ENCODE measurements at places on chromosomes 7 and 10.

- DNase-seq: no peak
These were observed 89.8 kb upstream of the ANK3 start for GRCh38 chr10:60479305-60480020.

GRCh38 chr7:44318332-44318731, 7.1 kb downstream of the CAMK2B start:
- DNase-seq: no peak

DNA sequence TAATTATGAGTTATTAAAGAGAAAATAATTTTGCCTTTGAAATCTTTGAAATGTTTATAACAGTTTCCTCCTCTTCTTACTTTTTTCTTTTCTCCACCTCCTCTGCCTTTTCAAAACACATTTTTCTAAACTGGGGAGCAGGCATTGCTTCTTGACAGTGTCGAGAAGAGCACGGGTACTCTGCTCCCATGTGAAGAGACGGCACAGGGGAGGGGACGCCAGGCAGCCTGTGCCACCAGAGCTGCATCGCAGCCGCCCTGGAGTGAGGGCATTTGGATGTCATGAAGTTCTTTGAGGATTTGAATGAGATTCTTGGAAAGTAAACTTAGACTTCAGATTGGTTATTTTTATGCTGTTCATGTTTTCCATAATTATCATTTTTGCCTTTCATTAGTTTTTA, 149.7 kb downstream of the ACTR3B start:
- no peak for DNase-seq

- no peak for DNase-seq
These were observed 480.9 kb downstream of the ETV1 start for GRCh38 chr7:13508586-13508985.

Data from lung microvascular endothelial cell (primary cell).